AML-193 (cell line): ENCODE measurements at places on chromosomes 4 and X.

GRCh38 chr4:94439606-94440005, 12.1 kb upstream of the PDLIM5 start:
- DNase-seq, result no peak

GRCh38 chr4:166816890-166817289, 417.4 kb downstream of the SPOCK3 start:
- no peak for DNase-seq

GRCh38 chr4:76729980-76730379, 168.0 kb downstream of the SOWAHB start:
- DNase-seq, result no peak

- no peak for DNase-seq
Observed at GRCh38 chr4:174183259-174183658, 100.2 kb downstream of the FBXO8 start.

- no peak for DNase-seq
Observed at GRCh38 chrX:133005042-133005441, 46.6 kb upstream of the HS6ST2 start.

GRCh38 chr4:103197765-103198110, 405 bp downstream of the CENPE start:
- DNase-seq, result no peak

DNA sequence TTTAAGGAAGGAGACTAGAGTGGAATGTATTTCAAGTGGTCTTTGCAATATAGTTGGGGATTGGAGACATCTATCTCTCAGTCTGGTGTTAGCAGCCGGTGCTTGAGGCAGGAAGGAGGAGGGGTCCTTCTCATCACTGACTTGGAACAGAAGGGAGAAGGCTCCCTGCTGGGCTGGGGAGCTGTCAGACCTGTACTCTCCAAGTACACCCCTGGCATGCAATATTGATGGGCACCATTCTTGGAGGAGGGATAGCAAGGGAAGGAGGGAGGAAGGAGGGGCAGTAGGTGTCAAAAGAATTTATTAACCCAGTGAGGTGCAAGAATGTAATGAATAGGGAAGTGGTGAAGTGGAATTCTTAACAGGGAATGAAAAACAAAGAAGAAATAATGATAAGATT, 338.8 kb downstream of the UNC5C start:
- DNase-seq, result no peak

GRCh38 chr4:56406151-56406550, 18.9 kb upstream of the AASDH start:
- DNase-seq, result no peak

GRCh38 chr4:139764686-139765310, 99.2 kb downstream of the MGST2 start:
- DNase-seq, result no peak

DNA sequence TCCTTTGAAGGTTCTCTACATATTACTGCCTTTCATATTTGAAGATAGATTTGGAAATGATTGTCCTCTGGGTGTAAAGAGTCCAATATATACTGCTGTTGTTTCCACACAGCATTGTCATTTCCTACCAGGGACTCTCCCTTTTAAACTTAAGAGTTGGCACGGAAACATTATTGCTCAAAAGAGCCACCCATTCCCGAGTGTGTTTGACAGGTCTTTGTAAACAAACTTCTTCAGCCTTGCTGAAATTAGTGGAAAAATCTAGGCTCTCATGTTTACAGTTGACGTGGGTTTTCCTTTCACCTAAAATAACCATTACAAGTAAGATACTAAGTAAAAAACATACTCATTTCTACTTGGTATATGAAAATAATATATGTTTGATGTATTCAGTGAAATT, 111.4 kb upstream of the LIMCH1 start:
- no peak for DNase-seq

DNA sequence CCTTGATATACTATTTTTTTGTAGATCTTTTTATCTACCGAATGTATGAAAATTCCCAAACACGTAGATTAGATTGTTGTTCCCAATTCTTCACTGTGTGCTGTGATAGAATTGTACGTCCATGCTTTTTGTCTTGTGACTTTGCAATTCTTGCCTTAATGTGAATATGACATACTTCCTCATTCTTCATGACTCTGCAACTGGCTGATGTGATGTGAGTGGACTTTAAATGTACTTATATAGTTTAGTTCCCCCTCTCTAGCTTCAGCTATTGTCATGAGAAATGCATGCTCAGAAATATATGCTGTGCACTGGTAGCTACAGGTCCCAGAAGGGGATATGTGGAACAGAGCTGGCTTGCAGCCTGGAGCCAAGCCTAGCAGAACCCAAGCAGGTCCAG, 89.4 kb downstream of the FTHL17 start:
- DNase-seq, result peak; percentile 56

DNA sequence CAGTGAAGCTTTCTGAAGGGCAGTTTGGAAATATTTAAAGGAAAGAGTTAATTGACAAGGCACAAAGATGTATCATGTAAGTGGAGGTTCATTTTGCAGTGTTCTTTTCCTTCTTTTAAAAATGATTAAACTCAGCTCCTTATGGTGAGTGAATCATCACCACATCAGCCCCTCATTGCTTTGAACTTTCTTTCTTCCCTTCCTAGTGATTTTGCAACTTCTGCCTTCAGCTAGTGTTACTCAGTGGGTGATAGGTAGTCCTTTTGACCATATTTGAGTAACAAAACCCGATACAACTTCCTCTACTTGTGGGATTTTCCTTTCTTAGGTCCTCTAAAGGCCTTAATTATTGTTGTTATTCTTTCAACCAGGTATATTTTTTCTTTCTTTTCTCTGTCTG, 8.2 kb downstream of the ZCCHC4 start:
- DNase-seq, result peak; percentile 92

GRCh38 chr4:684623-685327, 4.2 kb downstream of the SLC49A3 start:
- DNase-seq, result no peak

- DNase-seq, result no peak
Observed at GRCh38 chr4:176607807-176608206, 184.9 kb downstream of the VEGFC start.

DNA sequence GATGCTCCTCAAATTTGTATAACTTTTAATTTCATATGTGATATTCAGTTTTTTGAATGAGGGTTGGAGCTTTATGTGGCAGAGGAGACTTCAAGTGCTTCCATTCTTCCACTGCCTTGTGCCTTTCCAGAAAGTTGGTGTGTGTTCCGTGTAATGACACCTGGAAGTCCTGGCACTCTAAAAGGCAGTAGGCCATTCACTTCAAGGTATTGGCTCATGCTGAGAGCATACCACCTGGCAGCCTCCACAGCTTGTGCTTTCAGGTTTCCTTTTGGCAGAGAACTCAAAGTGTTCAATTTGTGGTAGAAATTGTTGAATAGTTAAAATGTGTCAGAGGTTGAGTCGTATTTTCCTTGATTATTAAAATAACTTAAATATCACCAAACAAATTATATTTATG, 49.6 kb downstream of the GRIA2 start:
- DNase-seq, result no peak

DNA sequence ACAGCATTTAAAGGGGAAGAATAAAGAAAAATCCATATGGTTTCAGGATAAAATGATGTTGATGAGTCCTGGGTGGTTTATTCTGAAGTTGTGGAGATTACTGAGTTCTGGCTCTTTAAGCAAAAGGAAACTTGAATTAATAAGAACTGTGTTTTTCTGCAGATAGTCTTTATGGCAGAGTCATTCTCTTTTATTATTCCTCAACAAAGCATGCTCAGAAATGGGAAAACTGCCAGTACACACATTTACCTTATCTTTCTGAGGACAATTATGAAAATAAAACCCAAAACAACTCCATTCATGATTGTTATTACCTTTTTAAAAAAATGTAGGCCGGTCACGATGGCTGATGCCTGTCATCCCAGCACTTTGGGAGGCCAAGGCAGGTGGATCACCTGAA, 58.5 kb downstream of the ADD1 start:
- no peak for DNase-seq

GRCh38 chr4:165331823-165332222, 4.4 kb downstream of the MSMO1 start:
- DNase-seq, result no peak
